Stimulated activated effector memory CD8-positive, alpha-beta T cell treated with anti-CD3 and anti-CD28 coated beads, Interleukin-12 subunit alpha, Interleukin-12 subunit beta, amount 100 ng/mL, for 72 hours (primary cell): ENCODE measurements at places on chromosomes 1 and 21.

DNA sequence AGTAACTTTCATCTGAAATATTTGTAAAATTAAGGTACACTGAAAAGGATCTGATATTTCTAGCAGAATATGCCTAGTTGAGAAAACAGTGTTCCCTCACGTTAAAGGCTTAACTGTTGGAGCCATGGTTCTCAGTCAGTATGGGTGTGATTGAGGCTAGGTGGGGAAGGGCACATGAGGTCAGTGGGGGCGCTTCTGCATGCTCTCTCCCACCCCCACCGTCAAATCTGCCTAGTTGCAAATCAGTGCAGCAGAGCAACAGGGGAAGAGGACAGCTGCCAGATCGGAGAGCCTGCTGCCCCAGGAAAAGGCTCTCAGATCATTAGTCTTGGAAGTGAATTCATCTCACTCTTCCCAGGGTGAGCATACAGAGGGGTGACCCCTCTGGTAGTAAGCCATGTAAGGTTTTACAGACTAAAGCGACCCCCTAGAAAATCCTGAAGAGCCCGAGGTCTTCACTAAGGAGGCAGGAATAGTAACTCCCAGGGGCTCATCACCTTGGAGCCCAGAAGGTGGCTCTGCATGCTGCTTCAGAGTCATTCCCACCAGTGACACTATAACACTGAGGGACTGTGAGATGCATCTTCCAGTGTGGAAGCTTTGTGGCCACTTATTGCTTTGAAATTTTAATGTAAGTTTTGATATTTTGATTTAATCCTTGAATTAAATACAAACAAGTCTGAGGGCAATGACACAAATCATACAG, 83.1 kb upstream of the BARHL2 start:
- no peak for DNase-seq

DNA sequence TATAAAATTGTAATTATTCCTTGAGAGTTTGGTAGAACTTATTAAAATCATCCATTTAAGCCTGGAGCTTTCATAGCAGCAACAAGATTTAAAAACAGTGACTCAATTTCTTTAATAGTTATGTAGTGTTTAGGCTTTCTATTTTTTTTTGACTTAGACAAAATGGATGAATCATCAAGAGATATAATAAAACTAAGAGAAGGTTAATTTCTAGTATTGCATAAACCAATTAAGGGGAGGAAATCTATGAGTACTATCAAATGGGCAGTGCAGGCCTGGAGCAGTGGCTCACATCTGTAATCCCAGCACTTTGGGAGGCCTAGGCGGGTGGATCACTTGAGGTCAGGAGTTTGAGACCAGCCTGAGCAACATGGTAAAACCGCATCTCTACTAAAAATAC, 416.3 kb upstream of the USP24 start:
- no peak for DNase-seq

- DNase-seq = no peak
Observed at GRCh38 chr1:81553503-81553902, 247.2 kb upstream of the ADGRL2 start.

GRCh38 chr1:39091845-39092645, 65.9 kb downstream of the NDUFS5 start:
- no peak for DNase-seq

- no peak for DNase-seq
Observed at GRCh38 chr1:206666954-206667665, 17.6 kb upstream of the MAPKAPK2 start.

DNA sequence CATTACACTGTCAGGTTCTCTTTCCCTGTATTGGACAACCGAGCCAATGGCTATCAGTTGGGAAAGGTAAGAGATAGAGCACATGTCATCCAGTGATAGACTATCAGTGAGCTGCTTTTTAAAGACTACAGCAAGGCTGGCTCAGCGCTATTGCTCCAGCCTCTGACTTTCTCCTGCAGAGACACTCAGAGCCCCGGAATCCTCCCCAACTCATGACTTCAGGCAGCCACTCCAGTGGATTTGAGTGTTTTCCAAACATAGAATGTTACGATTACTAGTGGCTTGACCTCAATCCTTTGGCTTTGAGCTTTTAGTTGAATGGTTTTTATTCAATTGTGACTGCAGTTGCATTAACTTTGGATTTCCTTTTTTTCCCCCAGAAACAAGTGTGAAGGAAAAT, 331.9 kb downstream of the DISC1 start:
- no peak for DNase-seq

DNA sequence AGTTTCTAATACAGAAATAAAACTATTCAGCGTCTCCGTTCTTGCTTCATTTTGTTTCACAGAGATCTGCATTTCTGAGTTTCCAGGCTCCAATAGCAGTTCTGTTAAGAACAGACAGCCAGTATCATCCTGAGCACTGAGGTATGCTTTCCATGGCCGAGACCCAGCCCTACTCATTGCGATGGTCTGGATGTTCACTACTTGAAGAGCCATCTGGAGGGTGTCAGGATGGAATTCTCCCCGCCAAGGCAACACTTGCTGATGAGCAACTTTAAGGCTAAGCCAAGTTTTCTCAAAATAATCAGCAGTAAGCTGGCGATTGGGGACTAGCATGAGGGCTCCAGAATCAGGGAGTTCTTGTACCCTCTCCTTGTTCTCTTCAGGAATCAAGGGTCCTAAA, 7.7 kb upstream of the BCL2L15 start:
- no peak for DNase-seq

GRCh38 chr1:25023190-25023578, 93.1 kb upstream of the RUNX3 start:
- DNase-seq = no peak

- no peak for DNase-seq
Observed at GRCh38 chr1:155294520-155295182, 6.6 kb downstream of the PKLR start.

DNA sequence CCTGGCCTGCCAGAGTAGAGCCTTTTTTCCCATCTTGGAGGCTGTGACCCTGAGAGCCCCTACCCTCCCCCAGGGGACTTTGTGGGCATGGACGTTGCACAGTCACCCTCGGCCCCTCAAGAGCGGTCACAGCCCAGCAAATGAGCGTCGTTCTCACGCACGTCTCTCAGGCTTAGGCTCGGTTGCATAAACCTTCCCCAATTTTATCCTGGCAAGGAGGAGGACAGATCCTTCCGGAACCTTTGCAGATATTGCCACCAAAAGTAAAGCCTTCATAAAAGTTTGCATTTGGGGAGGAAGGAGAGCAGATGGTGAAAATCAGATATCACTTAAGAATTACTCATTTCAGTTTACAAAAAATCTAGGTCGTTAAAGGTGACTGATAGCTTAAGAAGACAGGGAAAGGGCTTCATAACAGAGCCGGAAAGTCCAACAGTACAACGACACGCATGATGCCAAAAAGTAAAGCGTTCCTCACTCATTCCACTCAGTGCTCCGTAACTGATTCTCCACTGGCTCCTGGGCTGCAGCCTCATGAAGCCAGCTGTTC, 29.3 kb downstream of the PDE9A start:
- no peak for DNase-seq

DNA sequence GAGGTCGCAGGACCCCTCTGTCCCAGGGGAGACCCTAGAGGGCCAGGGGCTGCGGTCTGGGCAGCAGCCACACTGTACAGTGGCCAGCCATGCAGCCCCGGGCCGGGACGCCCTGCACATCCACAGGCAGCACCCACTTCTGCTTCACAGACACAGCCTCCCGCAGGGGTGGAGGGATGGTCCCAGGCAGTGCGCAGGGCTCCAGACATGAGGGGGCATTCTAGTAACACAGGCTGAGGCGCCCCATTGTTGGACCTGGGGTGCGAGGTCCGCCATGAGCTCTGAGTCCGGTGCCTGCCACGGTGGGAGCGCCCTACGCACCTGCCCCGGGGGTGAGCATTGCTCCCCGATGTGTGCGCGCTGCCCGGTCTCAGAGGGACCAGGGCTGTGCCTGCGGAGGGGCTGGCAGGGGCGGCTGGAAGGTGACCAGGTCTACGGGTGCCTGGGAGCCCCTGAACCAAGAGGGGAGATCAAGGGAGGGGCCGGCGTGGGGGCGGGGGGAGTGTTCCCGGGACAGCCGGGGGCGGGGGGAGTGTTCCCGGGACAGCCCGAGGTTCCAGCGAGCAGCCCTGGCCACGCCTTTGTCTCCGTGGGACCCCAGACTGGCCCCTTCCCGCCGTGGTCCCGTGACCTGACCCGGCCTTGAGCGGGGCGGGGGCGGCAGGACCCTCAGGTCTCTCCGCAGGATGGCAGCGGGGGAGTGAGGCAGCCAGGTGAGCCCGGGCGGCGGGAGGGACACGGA, 4.5 kb downstream of the MMEL1 start:
- DNase-seq = no peak

GRCh38 chr1:59171788-59172187, 125.1 kb upstream of the FGGY start:
- DNase-seq = no peak

- DNase-seq = no peak
Observed at GRCh38 chr1:7581754-7582459, 189.2 kb upstream of the VAMP3 start.

DNA sequence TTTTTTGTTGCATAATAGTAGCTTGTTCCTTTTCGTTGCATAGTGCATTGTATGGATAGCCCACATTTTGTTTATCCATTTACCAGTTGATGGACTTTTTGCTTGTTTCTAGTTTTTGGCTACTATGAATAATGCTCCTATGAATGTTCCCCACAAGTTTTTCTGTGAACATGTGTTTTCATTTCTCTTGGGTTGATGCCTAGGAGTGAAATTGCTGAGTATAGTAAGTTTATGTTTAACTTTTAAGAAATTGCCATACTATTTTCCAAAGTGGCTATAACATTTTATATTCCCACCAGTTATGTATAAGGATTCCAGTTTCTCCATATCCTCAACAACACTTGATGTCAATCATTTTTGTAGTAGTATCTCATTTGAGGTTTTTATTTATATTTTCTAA, 84.8 kb upstream of the CACYBP start:
- DNase-seq = no peak

- no peak for DNase-seq
Observed at GRCh38 chr1:89203166-89203565, 4.4 kb upstream of the GBP4 start.

GRCh38 chr1:84972377-84972987, 24.4 kb downstream of the MCOLN2 start:
- no peak for DNase-seq

- no peak for DNase-seq
Observed at GRCh38 chr1:178864326-178864725, 6.6 kb downstream of the ANGPTL1 start.

DNA sequence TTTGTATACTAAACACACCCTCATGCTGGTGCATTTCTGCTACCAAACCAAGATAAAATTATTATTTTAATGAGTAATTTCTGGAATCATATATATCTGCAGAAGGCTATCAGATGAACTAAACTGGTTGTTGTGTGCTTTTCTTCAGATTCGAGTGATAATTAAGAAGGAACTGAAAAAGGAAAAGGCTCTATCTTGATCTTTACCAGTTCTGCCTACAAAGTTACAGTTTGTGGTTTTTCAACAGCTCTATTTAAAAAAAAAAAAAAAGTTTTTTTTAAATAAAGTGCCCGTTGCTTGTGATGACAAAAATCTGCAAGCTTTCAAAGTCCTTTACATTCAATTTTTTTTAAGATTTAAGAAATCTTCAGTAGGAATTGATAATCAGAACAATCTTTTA, 13.6 kb downstream of the DENND1B start:
- DNase-seq = no peak

GRCh38 chr1:22447621-22448111, 4.0 kb upstream of the ZBTB40 start:
- no peak for DNase-seq

- no peak for DNase-seq
Observed at GRCh38 chr1:21568809-21569385, 59.7 kb downstream of the ALPL start.

- no peak for DNase-seq
Observed at GRCh38 chr1:22500471-22500870, 48.8 kb downstream of the ZBTB40 start.

DNA sequence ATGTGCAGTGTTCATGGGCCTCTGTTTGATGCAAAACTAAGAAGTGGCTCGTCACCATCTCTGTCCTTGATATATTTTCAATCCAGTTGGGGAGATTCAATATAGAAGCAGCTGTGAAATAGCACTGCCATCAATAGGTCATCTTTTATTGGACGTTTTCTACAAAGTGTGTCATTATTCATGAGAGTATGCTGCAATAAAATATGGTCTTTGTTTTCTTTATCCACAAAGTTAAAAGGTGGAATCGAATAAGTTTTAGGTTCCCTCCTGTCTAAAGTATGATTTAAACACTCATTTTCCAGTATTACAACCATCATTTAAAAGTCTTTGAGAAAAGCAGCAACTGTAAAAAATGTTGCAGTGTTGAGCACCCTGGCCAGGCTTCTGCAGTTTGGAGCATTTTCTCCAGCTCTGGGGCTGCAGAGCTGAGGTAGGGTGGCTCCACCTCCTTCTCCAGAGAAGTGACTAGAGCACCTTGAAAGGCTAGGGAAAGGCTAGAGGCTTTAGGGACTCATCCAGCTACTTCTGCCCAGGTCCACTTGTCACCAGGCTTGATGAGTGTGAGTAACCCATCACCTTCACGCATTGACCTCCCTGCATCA, 56.5 kb upstream of the DNAH14 start:
- no peak for DNase-seq

- DNase-seq = no peak
Observed at GRCh38 chr1:81549588-81550127, 251.1 kb upstream of the ADGRL2 start.

- no peak for DNase-seq
Observed at GRCh38 chr1:85607126-85607920, 26.8 kb downstream of the CCN1 start.

DNA sequence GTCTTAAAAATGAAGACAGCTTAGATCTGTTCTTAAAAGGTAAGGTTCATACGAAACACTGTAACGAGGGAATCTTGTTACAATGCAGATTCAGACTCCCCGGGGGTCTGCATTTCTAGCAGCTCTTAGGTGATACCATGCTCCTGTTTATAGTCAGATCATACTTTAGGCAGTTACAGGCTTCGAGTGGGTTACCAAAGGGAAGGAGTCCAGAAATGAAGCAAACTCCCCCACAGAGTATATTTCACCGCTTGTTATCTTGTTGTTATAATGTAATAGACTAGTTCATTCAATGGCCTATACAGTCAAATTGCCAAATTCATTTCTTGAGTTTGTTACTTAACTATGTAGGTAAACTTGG, 601.1 kb downstream of the USP25 start:
- no peak for DNase-seq

- DNase-seq = no peak
Observed at GRCh38 chr1:187042538-187042937, 213.8 kb downstream of the PLA2G4A start.

DNA sequence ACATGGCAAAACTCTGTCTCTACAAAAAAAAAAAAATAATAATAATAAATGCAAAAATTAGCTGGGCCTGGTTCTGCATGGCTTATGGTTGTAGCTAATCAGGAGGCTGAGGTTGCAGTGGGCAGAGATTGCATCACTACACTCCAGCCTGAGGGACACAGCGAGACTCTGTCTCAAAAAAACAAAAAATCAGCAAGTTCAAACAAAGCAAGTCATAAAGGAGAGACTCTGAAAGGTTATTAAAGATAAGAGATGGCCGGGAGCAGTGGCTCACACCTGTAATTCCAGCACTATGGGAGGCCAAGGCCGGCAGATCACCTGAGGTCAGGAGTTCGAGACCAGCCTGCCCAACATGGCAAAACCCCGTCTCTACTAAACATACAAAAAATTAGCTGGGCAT, 28.8 kb downstream of the COP1 start:
- DNase-seq = no peak
